ENCODE measurements at places on chromosomes 1 and 21.

- DNase-seq: no peak
These were observed 64.4 kb downstream of the GADD45A start for GRCh38 chr1:67749263-67749843.

DNA sequence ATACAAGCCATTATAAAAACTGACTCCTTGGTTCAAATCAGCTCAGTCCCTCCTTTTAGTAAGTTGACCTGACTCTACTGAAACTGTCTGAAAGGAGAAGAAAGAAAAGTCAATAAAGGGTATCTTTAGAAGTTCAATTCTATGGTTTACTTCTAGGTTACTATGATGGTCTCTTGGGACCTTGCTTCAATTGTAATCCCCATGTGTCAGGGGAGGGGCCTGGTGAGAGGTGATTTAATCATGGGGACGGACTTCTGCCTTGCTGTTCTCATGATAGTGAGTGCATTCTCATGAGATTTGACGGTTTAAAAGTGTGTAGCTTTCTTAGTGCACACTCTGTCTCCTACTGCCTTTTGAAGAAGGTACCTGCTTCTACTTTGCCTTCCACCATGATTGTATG, 31.7 kb upstream of the FNBP1L start:
- DNase-seq: no peak

GRCh38 chr1:25525361-25525688, 18.1 kb upstream of the LDLRAP1 start:
- DNase-seq: no peak

- no peak for DNase-seq
These were observed at the start of gene ELAVL4 for GRCh38 chr1:50108497-50109059. Gene ELAVL4, plus strand, starts transcription at chr1:50108920. Its CDS starts 270 bp downstream, at chr1:50109190.

DNA sequence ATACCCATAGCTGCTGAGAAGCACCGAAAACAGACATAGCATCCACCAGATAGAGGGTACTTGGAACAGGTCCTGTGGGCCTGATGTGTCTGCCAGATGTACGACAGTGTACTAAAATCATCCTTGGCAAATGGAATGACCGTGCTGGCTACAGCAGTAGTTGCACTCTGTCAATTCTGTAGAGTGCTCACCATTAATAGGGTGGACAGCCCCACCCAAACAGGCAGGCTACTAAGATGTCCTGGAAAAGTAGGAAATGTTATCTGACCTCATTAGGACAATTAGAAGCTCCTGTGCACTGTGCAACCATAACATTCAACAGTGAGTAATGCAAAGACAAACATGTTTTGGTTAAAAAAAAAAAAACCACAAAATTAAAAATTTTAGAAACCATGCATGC, 106.2 kb downstream of the PTPN14 start:
- DNase-seq: no peak

DNA sequence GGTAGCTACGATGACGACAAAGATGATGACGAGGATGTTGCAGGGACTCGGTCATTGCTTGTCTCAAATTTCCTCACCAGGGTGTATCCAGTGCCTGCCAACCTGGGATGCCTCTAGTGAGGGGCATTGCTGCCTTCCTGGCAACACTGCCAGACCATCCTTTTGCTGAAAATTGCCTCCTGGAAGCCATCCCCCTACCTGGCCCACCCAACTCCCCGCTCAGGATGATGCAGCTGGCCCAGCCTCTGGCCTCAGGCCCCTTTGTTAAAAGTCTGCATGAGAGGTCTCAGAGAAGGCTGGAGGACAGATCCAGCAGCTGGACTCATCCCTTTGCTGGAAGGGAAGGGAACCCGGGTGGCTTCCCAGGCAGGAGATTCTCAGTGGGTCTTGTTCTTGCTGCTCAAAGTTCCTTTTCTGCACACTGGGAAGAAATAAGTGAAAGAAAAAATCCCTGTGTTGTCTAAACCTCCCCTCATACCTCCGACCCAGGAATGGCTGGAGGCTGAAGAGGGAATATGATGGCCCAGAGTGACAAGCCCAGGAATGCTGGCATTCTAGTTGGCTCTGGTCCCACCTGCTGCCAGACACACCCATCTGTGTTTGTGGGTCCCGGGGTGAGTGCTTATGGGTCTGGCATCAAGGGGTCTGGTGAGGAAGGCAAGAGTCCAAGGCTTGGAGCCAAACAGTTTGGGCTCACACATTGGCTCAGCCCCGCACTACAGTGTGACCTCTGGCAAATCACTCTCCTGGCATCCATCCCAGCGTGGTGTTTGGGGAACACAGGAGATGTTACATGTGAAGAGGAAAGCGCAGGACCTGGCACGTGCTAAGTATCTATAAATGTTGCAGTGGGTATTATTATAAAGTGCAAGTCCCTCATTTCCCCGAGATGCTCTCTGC, 6.7 kb upstream of the FNDC5 start:
- DNase-seq: no peak

- DNase-seq: no peak
These were observed 45.5 kb downstream of the UTP25 start for GRCh38 chr1:209873067-209873799.

GRCh38 chr1:42748461-42749410, 8.7 kb upstream of the CLDN19 start:
- DNase-seq: no peak

- DNase-seq: no peak
These were observed 89.6 kb upstream of the LPGAT1 start for GRCh38 chr1:211920141-211920572.

DNA sequence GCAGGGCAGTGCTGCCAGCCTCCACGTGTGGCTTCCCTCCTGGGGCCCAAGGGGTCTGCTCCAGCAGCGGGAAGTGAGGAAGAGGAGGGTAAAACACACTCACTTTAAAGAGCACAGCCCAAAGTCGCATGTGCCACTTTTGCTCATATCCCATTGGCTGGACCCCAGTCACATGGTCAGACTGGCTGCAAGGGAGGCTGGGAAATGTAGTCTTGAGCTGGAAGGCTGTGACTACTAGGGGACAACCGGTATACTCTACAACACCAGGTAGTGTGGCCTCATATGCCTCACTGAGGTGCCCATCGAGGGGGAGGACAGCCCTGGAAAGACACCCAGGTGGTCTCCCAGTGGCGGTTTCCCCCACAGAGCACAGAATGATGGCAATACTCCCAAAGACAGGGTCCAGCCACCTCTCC, 45.2 kb downstream of the CAMK2N1 start:
- peak; percentile 9 for DNase-seq

- no peak for DNase-seq
These were observed 98.9 kb downstream of the RGS2 start for GRCh38 chr1:192907545-192908243.

DNA sequence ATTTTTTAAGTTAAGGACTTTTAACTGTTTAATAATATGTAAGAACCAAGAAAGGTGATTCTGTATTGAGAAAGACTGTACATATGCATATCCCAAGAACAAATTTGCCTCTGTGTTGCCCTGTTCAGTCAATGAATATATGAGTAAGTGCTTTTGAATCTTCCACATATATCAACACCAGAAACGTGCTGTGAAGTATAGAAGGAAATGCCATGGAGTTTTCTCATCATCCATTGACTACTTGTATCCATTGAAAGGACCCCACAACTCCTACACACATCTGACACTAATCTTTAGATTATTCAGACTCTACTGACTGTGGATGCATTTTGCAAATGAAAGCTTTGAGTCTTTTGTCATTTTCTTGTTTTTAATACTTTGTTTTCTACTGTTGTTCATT, 366.9 kb downstream of the S1PR1 start:
- DNase-seq: no peak

DNA sequence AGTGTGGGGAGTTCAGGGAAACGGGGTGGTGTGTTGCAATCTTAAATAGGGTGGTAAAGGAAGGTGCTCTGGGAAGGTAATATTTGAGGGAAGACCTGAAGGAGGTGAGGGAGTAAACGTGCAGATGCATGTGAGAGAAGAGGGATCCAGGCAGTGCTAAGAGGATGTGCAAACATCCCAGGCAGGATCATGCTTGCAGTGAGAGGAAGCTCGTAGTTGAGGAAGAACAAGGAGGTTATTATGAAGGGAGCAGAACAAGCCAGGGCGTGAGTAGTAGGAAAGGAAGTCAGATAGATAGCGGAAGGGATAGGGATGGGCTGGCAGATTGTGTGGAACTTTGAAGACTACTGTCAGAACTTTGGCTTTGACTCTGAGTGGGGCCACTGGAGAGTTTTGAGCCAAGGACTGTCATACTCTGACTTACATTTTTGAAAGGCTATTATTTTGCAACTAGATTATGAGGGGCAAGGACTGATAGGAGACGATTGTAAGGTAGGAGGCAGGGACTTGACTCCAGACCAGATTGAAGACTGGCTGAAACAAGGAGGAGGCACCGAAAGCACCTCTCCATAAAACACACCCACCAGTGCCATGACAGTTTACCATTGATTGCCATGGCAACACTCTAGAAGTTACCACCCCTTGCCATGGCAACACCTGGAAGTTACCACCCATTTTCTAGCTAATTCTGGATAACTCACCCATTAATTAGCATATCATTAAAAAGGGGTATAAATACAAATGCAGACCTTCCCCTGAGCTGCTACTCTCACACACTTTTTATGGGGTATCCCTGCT, 67.0 kb downstream of the XCL2 start:
- DNase-seq: no peak

DNA sequence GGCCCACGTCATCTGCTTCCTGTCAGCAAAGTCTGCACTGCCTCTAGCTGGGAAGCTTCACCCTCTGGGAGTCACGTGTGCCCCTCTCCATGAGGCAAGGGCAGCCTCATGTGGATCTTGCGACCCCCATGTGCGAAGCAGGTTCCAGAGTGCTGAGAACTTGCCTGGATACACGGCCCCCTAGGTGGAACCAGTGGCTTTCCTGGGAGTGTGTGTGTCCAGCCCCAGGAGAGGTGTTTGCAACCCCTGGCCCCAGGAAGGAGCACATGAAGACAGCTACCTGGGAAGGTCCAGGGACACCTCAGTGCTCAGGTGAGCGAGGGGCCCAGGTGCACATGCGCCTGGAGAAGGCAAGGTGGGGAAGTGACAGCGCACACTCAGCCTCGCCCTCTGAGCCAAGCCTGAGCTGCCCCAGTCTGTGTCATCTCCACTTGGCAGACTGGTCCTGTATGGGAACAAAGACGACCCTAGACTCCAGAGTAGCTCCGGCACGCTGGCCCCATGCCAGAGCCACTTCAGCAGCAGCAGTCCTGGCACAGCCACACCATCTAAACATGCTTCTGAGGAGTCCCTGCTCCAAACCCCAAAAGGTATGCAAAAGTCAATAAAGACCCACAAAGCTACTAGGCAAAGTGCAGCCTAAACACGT, 8.9 kb downstream of the LSS start:
- no peak for DNase-seq

GRCh38 chr1:230818901-230819300, 49.4 kb downstream of the C1orf198 start:
- DNase-seq: no peak

DNA sequence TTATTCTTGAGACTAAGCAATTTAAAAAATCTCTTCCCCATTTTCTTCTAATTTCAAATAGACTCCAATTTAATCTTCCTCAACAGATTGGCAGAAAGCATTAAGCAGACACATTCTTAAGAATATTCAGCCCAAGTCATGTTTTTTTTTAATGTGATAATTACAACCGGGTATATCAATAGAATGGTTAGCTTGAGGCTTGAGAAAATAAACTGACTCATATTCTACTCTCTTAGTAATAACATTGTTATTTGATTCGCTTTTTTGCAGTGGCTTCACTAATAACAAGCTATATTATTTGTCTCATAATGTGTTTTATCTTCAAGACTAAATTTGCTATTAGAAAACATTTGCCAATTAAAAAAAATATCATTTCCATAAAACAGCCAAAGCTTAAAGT, 488.6 kb upstream of the RGS18 start:
- DNase-seq: no peak

DNA sequence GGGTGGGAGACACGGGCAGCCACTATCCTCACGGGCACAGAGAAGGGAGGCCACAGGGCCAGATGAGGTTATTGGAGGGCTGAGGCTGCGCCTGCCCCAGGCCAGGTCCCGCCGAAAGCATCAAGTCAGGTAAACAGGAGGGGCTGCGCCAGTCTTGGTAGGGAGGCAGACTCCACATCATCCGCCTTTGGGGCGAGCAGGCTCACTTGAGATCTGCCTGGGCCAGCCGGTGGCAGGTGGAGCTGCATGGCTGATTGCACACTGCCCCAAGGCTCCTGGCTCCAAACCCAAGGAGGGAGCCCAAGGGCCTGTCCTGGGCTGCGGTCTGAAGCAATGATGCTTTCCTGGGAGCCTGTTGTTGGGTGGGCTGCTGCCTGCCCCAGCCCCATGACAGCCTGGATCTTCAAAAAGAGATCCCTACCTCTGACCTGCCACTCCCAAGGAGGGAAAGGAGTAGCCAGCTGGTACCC, 4.6 kb downstream of the SMIM1 start:
- no peak for DNase-seq

GRCh38 chr1:24393892-24394291, 19.7 kb downstream of the STPG1 start:
- DNase-seq: no peak

- DNase-seq: no peak
These were observed 7.4 kb downstream of the BCL10 start for GRCh38 chr1:85268801-85269585.

Measured in stimulated activated CD4-positive, alpha-beta T cell treated with anti-CD3 and anti-CD28 coated beads, TNF-alpha, amount 100 ng/mL, for 24 hours (primary cell).